ENCODE measurements at places on chromosomes 6 and 20. TPM values are rescaled to one million over a fixed set of nuclear protein-coding genes. Genes with fewer than 3 reads are reported as not detected.

DNA sequence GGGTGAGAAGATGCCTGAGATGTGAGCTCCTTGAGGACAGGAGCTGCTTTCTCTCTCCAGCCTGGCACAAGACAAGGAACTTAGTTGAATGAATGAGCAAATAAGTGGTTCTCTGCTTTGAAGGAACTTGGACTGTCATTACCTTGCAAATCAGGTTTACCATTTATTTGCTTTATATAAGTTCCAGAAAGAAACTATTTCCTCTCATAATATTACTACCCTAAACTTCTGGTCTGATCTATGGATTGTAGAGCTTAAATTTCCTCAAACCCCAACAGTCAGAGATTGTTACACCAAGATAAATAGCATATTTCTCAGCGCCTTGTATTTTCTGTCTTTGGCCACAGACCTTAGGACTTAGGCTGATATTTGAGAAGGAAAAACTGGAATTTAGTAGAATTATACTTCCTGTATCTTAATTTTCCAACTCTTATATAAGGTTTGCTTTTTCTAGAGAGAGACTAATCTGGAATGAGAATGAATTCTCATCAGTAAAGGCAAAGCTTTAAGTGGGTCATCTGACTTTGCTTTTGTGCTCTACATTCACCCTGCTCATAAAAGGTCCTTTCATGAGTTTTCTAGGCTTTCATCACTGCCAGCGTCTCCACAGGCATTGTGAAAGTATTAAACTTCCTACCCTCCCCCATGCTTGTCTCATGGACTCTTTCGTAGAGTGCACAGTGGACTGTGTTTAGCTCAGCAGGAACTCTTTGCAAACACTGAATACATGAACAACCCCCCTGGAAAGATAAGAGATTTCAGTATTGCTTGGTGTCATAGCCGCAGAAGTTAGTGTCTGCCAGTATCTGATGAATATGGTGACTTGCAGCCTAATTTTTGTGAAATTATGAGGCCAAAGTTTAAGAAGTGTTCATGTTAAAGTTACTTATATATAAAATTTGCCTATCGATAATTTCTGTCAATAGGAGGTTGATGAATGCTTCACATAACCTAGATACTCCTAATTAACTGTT is 74.0 kb downstream of the PTPRA start:
- H3K27ac ChIP-seq = peak overlapping the region; percentile 78
- H3K36me3 ChIP-seq = peaks cover 7% of the 10 kb centered on the region
- H3K4me1 ChIP-seq = no peaks in the 10 kb centered on the region
- H3K4me3 ChIP-seq = no peak overlapping the region
- peak; percentile 36 for DNase-seq

- no peak overlapping the region for H3K27ac ChIP-seq
- H3K4me1 ChIP-seq = peaks cover 12% of the 10 kb centered on the region
- no peaks in the 10 kb centered on the region for H3K36me3 ChIP-seq
Measured at GRCh38 chr20:24952376-24953208, 3.5 kb downstream of the CST7 start.

- H3K27me3 ChIP-seq = no peaks in the 10 kb centered on the region
- no peak for DNase-seq
Measured at GRCh38 chr6:54335871-54336270, 27.6 kb downstream of the TINAG start.

DNA sequence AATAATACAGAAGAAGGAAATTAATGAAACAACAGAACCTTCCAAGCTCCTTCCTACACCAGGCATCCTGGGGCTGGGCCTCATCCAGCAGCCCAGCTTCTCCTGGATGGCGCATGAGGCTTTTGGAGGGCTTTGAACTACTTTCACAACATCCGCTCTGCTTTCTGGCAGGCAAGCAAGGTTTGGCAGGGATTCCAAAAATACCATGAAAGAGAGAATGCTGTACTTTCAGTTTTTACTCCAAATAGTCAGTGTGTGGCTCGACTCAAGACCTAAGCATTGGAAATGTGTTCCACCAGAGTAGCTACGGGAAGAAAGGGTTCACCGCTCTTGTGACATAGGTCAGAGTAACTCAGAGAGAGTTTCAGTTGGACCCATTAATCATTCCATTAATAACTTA is 125.4 kb downstream of the OPRM1 start:
- no peaks in the 10 kb centered on the region for H3K36me3 ChIP-seq
- H3K4me3 ChIP-seq = no peak overlapping the region
- H3K27ac ChIP-seq = no peak overlapping the region
- no peaks in the 10 kb centered on the region for H3K4me1 ChIP-seq

DNA sequence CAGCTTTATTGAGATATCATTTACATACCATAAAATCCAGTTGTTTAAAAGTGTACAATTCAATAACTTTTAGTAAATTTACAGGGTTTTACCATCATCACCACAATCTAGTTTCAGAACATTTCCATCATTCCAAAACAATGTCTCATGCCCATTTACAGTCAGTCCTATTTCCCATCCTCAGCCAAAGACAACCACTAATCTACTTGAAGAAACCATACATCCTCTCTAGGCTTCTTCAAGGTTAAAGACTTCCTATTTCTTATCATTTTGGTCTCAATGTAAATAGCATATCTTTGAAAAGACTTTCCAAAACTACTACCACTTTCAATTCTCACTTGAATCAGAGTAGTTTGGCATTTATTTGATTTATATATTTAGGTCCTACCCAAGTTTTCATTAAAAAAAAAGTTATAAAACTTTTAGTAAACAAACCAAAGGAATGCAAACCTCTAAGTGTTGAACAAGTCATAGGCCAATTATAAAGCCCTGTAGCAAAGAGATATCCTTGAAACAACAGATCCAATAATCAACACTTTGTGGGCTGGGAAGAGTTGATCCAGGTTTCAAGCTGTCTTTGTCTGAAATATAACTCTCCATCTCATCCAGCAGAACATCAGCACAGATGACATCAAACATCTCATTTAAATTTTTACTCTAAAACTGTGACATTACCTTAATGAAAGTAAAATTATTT is 211.3 kb upstream of the RUNX2 start:
- H3K4me1 ChIP-seq = no peaks in the 10 kb centered on the region
- DNase-seq = no peak
- H3K4me3 ChIP-seq = no peak overlapping the region
- H3K27ac ChIP-seq = no peak overlapping the region
- no peaks in the 10 kb centered on the region for H3K36me3 ChIP-seq
- H3K27me3 ChIP-seq = no peaks in the 10 kb centered on the region

DNA sequence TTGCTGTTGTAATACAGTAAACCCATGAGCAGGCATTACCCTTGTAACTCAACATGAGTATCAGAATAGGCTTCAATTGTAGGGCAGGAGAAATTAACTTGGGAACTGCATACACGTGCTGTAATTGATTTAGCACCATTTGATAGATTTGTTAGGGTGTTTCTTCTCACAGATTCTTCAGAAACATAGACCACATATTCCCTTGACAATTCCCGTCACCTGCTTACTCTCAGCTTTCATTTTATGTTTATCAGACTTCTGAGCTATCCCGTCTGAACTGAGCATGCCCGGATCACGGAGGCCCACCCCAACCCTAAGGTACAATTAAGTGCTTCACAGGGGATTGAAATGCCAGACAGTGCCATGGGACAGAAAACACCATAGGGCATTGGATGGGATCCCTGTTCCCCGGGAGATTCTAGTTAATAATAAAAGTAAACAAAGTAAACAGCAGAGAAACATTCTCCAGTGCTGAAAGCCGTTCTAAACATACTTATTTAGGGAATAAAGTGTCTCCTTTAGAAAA is 179.7 kb downstream of the PHACTR1 start:
- no peak overlapping the region for H3K27ac ChIP-seq
- H3K27me3 ChIP-seq = peaks cover 2% of the 10 kb centered on the region
- no peak for DNase-seq
- H3K36me3 ChIP-seq = no peaks in the 10 kb centered on the region
- no peak overlapping the region for H3K4me3 ChIP-seq

GRCh38 chr6:53591873-53592272 is 47.0 kb upstream of the GCLC start:
- no peaks in the 10 kb centered on the region for H3K27me3 ChIP-seq
- H3K36me3 ChIP-seq = no peaks in the 10 kb centered on the region
- no peak overlapping the region for H3K27ac ChIP-seq
- no peaks in the 10 kb centered on the region for H3K4me1 ChIP-seq
- H3K4me3 ChIP-seq = no peak overlapping the region
- DNase-seq = no peak

- H3K27me3 ChIP-seq = no peaks in the 10 kb centered on the region
- no peak overlapping the region for H3K27ac ChIP-seq
- H3K36me3 ChIP-seq = no peaks in the 10 kb centered on the region
- no peak for DNase-seq
Measured at GRCh38 chr20:24696396-24696795, 227.0 kb downstream of the SYNDIG1 start.

Gene USP49
- 7.8 TPM for polyA plus RNA-seq

Gene EIF6
- polyA plus RNA-seq = 230 TPM

Gene WFDC5
- polyA plus RNA-seq = not detected

Gene PROKR2
- polyA plus RNA-seq = not detected

Gene RIPPLY2
- not detected for polyA plus RNA-seq
